ENCODE measurements at places on chromosomes 6 and 20.

- peak; percentile 16 for DNase-seq
Measured at GRCh38 chr20:51800060-51800871, 2.1 kb downstream of the SALL4 start.

- DNase-seq: no peak
Measured at GRCh38 chr20:49450281-49450721, 32.2 kb downstream of the KCNB1 start.

- DNase-seq: no peak
Measured at GRCh38 chr6:5667737-5668136, 339.0 kb downstream of the NRN1 start.

DNA sequence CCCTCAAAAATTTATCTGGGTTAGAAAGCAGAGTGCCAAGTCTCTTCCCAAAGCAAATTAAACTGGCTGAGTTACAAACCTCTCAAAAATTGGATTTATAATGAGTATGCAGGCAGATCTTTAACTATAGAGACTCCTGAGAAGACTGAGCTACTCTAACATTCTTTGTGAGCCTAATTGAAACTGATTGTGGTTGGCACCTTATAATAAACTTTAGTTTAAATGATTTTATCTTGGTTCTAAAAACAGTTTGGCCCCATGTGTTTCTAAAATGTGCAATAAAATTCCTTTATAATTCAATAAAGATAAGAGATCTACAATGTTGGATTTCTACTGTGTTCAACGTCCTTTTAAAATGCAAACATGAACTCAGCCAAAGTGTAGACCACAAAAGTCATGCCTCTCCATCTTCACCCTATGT is 480.2 kb upstream of the RNF217 start:
- DNase-seq: no peak

- DNase-seq: no peak
Measured at GRCh38 chr6:130107710-130108109, 89.3 kb downstream of the L3MBTL3 start.

DNA sequence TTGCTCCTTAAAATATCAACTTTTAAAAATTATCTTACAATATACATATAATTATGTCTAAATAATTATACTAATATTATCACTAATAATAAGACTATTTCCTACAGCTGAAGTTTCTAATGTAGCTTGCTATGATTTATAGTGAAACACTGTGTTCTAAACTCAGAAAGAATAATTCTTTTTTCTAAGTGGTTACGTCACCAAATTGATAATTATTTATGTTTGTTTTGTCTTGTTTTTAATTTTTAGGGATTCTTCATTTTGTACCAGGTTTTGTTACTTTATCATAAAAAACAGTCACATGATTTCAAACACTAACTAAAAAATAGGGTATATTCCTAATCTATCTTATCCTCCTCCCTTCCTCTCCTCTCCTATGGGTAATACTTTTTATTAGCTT is 662.1 kb downstream of the FRK start:
- no peak for DNase-seq

DNA sequence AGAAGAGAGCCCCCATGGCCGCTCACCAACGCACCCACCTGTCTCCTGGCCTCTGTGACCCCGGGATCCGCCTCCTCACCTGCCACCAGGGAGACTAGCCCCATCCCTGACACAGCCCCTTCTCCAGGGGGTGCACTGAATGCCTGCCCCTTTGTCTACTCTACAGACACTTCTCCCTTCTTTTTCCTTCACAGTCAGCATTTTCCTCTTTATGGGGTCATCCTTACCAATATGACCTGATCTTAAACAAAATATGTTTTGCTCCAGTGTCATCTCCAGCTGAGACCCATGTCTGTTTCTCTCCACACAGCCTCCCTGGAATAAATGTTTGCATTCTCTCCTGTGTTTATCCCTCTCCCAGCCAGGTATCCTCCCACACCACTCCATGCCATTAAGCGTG is 14.6 kb upstream of the CCR6 start:
- no peak for DNase-seq

DNA sequence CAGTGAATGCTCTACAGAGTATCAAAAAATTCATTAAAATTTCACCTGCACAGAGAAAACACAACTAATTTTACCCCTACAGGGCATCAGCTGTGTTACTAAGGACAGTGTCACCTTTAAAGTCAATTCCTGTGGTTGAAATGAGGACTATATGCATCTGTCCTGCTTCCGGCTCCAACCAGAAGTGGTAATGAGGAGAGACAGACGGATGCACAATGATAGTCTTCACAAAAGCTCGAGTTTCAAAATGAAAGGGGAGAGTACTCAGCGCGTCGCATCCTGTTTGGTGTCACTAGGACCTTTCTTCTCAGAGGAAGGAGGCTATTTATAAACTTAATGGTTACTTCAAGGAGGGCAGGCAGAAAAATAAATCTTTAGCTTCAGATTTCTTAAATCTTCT is 86.5 kb downstream of the LYRM4 start:
- no peak for DNase-seq

GRCh38 chr20:50335105-50335504 is 144.5 kb downstream of the CEBPB start:
- no peak for DNase-seq

GRCh38 chr6:35733633-35734032 is 3.2 kb upstream of the ARMC12 start:
- DNase-seq: no peak

- DNase-seq: no peak
Measured at GRCh38 chr20:34506480-34506879, 9.7 kb upstream of the DYNLRB1 start.

GRCh38 chr6:45477790-45478189 is 100.1 kb upstream of the SUPT3H start:
- no peak for DNase-seq

DNA sequence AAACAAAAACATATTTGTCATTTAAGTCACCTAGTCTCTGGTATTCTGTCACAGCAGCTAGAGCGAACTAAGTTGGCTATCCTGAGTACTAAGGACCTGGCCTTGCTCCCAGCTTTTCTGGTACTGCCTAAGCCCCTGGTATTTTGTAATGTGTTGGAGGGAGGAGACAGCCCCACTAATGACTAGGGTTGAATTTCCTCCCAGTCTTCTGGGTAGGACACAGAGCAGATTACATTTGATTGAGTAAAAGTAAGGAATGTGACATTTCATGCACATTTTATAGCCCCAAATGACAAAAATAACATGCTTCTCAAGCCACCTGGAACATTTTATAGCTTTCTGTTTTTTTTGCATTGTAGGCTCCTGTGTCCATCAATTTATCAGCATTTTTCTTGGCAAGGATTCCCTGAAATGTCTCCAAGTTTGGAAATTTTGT is 47.9 kb upstream of the DDR1 start:
- no peak for DNase-seq

DNA sequence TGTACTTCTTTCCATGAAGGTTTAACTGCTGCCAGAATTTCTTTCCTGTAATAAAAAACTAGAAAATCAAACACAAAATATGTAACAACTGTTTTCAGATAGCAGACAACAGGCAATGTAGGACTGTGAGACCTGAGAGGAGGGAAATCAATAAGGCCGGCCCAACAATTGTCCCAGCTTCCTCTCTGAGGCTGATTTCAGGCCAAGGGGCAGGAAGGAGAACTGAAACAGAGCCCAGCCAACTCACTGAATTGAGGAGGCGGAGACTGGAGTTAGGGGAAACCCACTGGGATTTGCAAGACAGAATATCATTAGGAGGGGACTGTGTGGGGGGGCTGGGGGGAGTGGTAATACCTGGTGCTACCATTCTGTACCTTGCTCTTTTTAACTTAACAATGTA is 42.2 kb downstream of the FLRT3 start:
- no peak for DNase-seq

- no peak for DNase-seq
Measured at GRCh38 chr6:31353384-31353945, 3.5 kb downstream of the HLA-B start.

Data from effector memory CD4-positive, alpha-beta T cell (primary cell).